ENCODE measurements at places on chromosomes 12 and 14.

DNA sequence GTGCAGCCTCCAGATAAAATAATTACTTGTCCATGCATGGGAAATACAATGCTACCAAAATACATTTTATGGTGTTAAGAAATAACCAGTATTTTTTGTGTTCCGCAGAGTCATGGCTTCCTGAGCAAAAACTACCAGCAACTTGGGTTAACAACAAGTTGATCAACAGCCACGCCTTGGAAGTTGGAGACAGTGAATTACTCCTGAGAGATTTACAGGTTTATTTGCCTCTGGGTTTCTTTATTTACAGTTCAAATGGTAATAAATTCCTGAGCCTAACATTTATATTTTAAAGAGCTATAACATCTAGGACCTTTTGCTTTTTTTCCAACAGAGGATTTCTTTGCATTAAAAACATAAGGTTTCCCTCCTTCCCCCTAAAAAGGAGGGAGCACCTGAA lies 194.0 kb downstream of the IPO8 start:
- DNase-seq, result no peak

DNA sequence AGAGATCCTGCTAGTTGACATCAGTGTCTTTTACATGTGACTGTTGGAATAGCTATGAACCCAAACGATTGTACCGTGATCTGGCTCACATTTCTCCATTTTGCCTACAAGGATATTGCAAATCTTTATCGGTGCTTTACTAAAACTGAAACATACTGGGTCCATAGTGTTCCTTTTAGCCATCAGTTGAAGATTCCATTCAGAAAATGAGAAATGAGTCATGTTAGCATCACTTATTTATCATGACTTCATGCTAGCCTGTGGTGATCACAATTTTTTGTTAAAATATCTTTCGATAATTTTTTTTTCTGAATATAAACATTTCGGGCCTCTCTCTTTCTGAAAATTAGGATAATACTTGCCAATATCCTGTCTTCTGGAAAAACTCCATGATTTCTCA lies 210.3 kb downstream of the EGLN3 start:
- no peak for DNase-seq

DNA sequence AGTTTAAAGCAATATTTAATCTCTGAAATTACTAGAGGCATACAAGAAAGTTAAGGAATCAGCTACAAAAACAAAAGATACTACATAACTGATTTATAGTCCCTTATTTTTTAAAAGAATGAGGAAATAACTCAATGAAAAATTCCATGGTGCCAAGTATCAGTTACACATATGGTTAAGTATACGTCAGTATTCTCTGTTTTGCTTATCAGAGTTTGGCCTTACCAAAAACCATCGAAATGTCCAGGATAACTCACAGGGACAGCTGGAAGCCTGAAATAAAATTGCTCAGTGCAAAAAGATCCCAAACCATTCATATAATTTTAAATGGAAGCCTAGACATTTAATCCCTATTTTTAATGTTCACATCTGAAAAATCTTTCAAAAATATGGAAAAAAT lies 3.6 kb downstream of the CFL2 start:
- DNase-seq, result no peak

GRCh38 chr12:25701290-25701689 lies 148.2 kb upstream of the LMNTD1 start:
- no peak for DNase-seq
